Activated T-helper 9 cell treated with anti-CD3 and anti-CD28 coated beads, Interleukin-2, amount 50 U/mL, for 16 hours (primary cell): ENCODE measurements at places on chromosomes 1 and 21.

DNA sequence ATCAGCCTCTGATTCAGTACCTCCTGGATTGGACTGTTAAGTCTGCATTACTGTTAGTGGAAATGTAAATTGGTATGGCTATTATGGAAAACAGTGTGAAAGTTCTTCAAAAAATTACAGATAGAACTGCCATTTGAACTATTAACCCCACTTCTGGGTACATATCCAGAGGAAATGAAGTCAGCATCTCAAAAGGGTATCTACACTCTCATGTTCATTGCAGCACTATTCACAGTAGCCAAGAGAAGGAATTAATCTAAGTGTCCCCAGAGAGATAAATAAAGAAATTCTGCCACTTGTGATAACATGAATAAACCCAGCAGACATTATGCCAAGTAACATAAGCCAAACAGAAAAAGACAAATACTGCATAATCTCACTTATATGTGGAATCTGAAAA, 676.0 kb downstream of the PLA2G4A start:
- DNase-seq, result no peak

GRCh38 chr1:21638531-21639341, 30.4 kb downstream of the RAP1GAP start:
- DNase-seq, result no peak

- DNase-seq, result no peak
Observed at GRCh38 chr1:94522304-94522703, 19.3 kb downstream of the F3 start.

GRCh38 chr1:96730574-96731298, 9.2 kb downstream of the PTBP2 start:
- no peak for DNase-seq

GRCh38 chr1:156430866-156431265, 61.9 kb downstream of the RHBG start:
- no peak for DNase-seq

DNA sequence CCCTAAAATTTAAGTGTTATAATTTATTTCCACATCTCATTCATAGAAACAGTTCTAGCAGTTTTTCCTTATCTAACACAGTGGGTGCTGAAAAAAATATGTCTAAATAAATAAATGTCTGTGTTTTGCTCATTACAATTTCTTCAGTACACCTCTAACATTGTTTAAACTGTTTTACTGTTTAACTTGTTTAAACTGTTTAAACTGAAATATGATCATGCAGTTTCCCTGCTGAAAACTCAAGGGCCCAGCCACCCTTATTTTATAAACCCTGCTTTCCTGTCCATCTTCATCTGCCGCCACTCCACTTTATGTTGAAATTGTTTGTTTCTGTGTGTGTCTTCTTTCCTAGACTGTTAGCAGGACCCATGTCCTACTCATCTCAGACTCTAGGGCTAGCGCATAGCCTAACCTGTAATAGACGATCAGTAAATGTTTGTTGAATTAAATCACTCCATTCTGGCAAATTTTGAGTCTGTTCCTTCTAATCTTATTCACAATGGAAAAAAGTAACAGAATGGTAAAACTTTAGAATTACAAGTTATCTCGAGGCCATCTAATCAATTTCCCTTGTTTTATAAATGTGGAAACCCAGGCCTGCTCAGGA, 9.4 kb upstream of the PIK3C2B start:
- DNase-seq, result no peak

GRCh38 chr1:201336711-201337450, 40.6 kb downstream of the TNNT2 start:
- DNase-seq, result no peak

- no peak for DNase-seq
Observed at GRCh38 chr1:221328371-221328770, 413.5 kb downstream of the DUSP10 start.

- peak; percentile 61 for DNase-seq
Observed at GRCh38 chr1:26358411-26359384, 4.8 kb upstream of the CRYBG2 start.

DNA sequence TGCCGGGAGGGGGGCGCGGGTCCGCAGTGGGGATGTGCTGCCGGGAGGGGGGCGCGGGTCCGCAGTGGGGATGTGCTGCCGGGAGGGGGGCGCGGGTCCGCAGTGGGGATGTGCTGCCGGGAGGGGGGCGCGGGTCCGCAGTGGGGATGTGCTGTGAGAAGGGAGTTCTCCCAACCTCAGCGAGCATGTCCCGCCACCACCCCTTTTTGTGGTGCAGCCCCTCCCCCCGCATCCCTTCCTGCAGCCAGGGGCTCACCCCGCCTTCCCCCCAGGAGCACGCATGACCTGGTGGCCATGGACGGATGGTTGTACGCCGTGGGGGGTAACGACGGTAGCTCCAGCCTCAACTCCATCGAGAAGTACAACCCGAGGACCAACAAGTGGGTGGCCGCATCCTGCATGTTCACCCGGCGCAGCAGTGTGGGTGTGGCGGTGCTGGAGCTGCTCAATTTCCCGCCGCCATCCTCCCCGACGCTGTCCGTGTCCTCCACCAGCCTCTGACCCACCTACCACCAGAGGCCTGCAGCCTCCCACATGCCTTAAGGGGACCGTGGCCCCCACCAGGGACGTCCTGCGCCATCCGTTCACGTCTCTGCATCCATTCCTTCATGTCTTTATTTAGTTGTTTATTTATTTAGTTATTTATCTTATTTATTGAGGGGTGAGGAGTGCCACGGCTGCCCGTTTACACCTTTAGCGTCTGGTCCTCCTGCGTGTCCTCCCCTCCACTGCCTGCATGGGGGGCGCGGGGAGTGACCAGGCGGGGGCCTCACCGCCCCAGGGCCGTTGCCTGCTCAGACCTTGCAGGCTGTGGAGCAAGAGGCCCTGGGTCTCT, 1.4 kb upstream of the PLEKHN1 start:
- no peak for DNase-seq

- no peak for DNase-seq
Observed at GRCh38 chr1:247465796-247466195, 7.9 kb upstream of the OR2B11 start.

GRCh38 chr1:56326056-56326455, 253.3 kb downstream of the PLPP3 start:
- DNase-seq, result no peak

- no peak for DNase-seq
Observed at GRCh38 chr1:56533621-56534020, 45.7 kb downstream of the PLPP3 start.

DNA sequence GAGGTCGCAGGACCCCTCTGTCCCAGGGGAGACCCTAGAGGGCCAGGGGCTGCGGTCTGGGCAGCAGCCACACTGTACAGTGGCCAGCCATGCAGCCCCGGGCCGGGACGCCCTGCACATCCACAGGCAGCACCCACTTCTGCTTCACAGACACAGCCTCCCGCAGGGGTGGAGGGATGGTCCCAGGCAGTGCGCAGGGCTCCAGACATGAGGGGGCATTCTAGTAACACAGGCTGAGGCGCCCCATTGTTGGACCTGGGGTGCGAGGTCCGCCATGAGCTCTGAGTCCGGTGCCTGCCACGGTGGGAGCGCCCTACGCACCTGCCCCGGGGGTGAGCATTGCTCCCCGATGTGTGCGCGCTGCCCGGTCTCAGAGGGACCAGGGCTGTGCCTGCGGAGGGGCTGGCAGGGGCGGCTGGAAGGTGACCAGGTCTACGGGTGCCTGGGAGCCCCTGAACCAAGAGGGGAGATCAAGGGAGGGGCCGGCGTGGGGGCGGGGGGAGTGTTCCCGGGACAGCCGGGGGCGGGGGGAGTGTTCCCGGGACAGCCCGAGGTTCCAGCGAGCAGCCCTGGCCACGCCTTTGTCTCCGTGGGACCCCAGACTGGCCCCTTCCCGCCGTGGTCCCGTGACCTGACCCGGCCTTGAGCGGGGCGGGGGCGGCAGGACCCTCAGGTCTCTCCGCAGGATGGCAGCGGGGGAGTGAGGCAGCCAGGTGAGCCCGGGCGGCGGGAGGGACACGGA, 4.5 kb downstream of the MMEL1 start:
- no peak for DNase-seq

GRCh38 chr1:192767798-192768197, 41.0 kb upstream of the RGS2 start:
- no peak for DNase-seq
